ENCODE measurements at places on chromosomes 7 and 10.
A peak's percentile ranks its signal among the peaks of the same experiment; 100 is the strongest.

DNA sequence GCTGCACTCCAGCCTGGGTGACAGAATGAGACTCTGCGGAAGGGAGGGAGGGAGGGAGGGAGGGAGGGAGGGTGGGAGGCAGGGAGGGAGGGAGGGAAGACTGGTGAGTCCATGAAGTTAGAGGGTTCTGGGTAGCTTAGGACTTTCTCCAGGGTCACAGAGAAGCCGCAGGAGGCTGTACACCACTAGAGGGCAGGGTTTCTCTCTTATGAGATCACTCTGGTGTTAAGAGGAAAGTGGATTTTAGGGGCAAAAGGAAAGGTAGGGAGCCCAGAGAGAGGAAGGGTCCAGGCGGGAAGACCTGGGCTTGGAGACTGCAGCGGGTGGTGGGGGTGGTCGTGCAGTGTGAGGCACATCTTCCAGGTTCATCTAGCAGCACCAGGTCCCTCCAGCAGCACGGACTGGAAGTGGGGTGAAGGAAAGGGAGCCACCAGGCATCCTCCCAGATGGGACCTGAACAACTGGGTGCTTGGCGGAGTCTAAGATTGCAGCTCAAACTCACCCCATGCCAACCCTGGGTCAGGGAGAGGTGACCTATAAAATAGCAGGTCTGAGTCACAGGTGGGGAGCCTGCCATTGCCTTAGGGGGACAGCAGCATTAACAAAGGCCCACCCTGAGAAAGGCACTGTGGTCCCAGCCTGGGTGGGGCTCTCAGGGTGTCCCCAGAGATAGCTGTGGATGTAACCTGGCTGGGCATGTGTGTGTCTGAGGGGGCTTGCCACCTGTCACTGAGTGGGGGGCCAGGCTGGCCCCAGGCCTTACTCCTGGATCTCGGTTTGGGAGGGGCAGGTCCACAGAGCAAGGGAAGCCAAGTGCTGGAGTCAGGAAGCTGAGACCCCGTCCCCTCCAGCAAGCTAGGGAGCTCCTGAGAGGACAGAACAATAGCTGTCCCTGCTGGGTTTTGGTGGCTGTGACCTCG lies 48.5 kb upstream of the SLC29A3 start:
- DNase-seq, result peak; percentile 52

DNA sequence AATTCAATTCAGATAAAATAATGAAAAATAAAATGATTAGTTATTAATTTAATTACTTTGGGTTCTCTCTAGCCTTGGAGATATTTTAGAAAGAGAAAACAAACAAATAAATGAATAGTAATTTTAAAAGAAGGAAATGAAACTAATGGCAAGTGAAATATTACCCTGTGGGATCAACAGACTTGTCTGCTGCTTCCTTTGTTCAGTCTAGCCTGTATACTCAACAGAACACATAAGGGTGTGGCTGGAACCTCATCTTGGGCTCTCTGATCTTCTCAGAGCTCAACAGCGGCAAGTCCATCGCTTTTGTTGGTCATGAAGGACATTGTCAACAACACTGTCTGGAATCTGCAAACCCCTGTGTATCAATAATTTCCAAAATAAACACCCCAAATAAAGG lies 904.9 kb downstream of the IPMK start:
- DNase-seq, result no peak

DNA sequence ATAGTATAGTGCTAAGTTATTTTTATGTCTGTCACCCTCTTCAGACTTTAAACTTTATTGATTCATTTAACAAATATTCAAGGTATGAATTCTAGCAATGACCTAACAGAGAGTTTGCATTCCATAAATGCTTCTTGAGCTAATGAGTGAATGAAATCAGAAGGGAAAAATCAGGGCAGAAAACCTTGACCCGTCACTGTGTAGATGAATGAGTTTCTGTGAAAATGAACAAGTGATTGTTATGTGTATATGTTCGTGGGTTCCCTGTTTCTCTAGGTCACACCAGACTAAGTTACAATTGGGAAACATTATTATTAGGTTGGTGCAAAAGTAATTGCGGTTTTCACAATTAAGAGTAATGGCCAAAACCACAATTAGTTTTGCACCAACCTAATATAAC lies 30.1 kb downstream of the APBB1IP start:
- DNase-seq, result no peak

DNA sequence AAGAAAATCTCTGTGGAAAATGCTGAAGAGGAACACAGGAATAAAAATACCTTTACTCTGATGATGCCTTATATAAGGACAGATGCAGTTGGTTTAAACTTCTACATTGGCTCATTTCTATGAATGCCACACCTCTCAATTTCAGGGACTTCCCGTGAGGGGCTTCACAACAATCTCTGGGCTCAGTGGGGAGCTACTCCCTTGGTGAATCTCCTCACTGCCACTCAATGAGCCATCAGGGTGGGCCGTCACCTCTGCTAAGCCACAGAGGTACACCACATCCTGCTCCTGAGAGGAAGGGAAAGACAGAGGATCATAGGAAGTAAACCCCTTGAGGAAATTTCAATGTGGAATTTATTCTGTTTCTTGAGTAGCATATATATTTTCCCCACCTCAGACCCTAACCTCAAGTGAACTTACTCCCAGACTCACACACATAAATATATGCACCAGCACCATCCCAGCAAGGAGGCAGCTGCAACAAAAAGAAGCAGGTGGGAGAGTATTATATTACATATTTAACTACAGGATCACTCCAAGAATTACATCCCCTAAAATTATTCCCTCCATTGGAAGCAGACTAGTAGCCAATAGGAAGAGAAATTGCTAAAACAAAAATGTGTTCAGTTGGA lies 63.3 kb upstream of the PRSS1 start:
- no peak for DNase-seq

DNA sequence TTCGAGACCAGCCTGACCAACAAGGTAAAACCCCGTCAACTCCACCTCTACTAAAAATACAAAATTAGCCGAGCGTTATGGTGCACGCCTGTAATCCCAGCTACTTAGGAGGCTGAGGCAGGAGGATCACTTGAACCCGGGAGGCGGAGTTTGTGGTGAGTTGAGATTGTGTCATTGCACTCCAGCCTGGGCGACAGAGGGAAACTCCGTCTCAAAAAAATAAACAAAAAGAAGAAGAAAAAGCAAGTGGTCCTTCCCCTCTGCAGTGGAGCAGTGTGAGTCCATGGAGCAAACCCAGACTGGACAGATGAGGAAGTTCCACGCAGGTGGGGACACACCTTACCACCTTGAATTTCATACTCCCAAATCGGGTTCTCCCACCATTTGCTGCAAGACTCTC lies 13.1 kb upstream of the SERPINE1 start:
- no peak for DNase-seq

Data from heart left ventricle (tissue), 16 donors.